ENCODE measurements at places on chromosomes 6 and 20.

DNA sequence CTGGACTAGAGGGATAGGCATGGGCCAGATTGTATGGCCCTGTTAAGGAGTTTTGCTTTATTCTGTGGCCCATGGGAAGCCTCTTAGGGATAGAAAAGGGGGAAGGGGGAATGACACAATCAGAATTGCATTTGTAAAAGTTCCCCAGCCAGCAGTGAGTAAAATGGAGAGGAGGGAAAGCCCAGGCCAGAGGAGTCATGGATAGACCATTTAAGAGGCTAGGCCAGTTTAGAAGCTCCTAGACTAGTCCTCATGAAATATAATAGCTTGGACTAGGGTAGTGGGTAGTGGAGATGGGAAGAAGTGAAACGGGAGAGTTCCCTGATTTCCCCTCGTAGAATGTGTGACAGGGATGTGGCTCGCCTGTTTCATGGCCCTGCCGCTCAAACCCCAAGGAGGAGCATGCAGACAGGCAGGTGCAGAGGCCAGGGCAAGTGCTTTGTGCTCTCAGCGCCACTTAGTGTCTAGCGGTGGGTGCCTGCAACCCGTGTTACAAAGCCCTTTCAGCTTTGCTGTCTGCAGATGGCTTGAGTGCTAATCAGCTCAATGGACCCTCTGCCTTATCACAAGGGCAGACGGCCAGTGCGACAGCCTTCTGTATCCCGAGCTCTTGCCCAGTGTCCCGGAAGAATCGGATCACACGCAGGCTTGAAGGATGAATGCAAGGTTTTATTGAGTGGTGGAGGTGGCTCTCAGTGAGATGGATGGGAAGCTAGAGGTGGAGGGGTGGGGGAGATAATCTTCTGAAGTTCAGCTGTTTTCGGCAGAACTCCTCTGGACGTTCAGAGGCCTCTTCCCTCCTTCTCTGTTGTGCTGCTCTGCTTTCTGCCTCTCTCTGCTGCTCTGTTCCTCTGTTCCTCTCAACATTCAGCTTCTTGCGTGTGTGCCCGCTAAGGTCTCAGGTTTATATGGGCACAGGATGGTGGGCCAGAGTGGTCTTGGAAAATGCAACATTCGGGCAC is 141.1 kb downstream of the CEP57L1 start:
- no peak for DNase-seq

GRCh38 chr6:56749632-56750151 is 107.0 kb upstream of the DST start:
- DNase-seq = no peak

DNA sequence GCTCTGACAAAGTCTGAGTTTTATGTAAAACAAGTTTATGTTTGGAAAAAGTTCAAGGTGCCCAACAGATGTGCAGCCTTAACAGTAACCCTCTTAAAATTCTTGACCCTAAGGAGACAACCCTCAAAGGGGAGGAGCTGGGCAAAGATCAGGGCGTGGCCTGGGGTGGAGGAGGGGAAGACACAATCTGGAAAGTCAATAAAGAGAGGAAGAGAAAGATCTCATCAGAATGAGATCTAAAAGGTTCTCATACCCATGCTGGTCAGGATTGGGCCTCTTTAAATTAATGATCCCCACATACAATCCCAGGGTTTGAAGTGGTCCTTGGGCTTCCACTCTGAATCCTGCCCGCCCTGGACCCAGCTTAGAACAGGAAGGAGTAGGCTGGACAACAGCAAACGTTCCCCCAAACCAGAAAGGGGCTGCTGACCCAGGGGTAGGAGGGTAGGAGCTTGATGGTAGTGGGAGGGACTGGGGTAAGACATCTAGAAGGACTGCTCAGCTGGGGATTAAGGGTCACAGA is 33.0 kb downstream of the FOXP4 start:
- DNase-seq = no peak

DNA sequence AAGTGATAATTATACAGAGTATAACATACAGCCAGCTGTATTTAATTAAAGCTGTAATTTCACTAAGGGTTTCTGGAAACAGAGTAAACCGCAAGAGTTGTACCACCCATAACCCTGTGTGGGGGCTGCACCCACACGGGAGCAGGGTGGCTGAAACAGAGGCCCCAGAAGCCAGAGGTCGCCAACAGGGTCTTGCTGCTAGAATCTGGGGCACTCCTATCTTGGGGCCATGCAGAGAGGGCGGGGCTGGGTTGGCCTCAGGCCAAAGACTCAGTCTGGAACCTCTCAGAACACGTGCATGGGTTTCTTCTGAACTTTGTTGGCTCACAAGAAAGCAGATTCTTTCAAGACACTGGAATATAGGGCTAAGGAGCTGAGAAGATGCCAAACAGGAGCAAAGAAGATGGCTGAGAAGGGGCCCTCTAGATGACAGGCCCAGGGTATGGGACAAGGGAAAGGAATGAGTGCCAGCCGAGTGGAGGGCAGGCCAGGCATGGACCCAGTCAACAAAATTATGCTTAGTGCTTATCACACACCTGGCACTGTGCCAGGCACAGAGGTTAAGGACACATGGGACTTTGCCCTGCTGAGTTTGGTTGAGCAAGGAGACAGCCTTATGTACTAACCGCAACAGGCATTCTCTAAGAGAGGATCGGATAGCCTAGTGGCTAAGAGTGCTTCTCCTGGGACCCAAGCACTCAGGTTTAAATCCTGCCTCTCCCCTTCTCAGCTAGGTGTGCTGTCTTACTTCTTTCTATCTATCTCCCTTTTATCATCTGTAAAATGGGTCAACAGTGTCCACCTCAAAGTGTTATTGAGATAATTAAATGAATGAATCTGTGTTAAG is 96.6 kb upstream of the FOXP4 start:
- no peak for DNase-seq

Measured in stimulated activated CD4-positive, alpha-beta T cell treated with anti-CD3 and anti-CD28 coated beads, Interleukin-1b, Interleukin-23, amount 100 ng/mL, for 1 hour (primary cell).